Naive thymus-derived CD4-positive, alpha-beta T cell (primary cell): ENCODE measurements at places on chromosomes 4 and X. TPM values are rescaled to one million over a fixed set of nuclear protein-coding genes. Genes with fewer than 3 reads are reported as not detected.

DNA sequence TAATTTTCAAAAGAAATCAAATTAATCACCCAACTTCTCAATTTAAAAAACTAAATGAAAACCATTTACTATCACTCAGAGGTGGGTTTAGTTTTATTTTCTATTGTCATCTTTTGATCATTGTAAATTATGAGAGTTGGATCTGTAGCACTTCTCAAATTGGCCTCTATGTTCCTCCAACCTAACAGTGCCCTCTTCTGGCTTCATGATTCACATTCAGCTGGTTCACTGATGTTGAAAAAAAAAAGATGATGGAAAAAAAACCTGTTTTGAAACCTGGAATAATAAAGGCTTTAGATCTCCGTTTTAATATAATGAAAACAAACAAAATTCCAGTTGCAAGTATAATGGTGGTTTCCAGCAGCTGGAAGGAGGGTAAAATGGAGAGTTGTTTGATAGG lies 2.4 kb upstream of the NBDY start:
- no peak overlapping the region for H3K27ac ChIP-seq
- H3K4me1 ChIP-seq = peaks cover 3% of the 10 kb centered on the region
- no peaks in the 10 kb centered on the region for H3K27me3 ChIP-seq
- peak; percentile 42 for DNase-seq

KLKB1 gene
- 1.3 TPM for total RNA-seq

GRCh38 chr4:150482581-150482980 lies 99.4 kb upstream of the MAB21L2 start:
- no peak overlapping the region for H3K27ac ChIP-seq
- no peaks in the 10 kb centered on the region for H3K4me1 ChIP-seq

- H3K4me1 ChIP-seq = no peaks in the 10 kb centered on the region
- H3K36me3 ChIP-seq = no peaks in the 10 kb centered on the region
- H3K4me3 ChIP-seq = no peak overlapping the region
- no peak overlapping the region for H3K27ac ChIP-seq
These were observed 959.6 kb upstream of the NDST4 start for GRCh38 chr4:116073051-116073450.

- H3K27ac ChIP-seq = no peak overlapping the region
- H3K27me3 ChIP-seq = no peaks in the 10 kb centered on the region
- H3K36me3 ChIP-seq = no peaks in the 10 kb centered on the region
- H3K4me3 ChIP-seq = no peak overlapping the region
These were observed 31.5 kb upstream of the HDAC8 start for GRCh38 chrX:72604112-72604511.

DNA sequence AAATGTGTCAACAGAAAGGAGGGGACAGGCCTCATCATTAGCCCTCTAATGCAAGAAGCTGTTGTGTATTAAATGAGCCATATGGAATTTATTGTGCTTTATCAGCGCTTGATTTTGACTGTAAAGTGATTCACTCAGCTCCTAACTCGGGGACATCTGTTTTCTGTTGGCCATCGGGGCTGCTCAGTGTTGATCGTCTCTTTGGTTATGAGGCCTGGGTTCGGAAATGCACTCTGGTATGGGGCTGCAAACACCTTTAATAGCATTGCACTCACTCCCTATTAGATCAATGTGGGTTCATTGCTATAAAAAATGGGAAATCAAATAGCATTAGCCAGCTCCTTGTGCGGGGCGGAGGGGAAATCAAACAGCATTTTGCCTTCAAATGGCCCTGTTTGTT lies 6.4 kb downstream of the ARX start:
- H3K4me1 ChIP-seq = no peaks in the 10 kb centered on the region
- DNase-seq = no peak
- H3K27me3 ChIP-seq = peaks cover 4% of the 10 kb centered on the region
- no peak overlapping the region for H3K27ac ChIP-seq
- no peaks in the 10 kb centered on the region for H3K36me3 ChIP-seq
- H3K4me3 ChIP-seq = no peak overlapping the region

DNA sequence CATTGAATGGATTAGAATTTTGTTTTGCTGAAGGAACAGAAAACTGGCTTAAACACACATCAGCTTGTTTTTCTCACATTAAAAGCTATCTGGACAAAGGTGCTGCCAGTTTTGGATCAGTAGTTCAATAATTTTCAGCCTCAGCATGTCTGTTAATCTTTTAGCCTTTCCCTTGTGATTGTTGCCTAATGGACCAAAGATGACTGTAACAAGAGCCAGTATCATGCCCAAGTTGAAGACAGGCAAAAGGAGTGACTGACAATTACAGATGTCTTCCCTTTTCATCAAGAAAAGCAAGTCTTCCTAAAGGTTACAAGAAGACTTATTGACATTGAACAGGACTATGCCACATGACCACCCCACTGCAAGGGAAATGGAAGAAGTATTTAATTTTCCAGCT lies 419.7 kb downstream of the MAPK10 start:
- no peaks in the 10 kb centered on the region for H3K4me1 ChIP-seq
- no peak for DNase-seq
- H3K4me3 ChIP-seq = no peak overlapping the region
- no peaks in the 10 kb centered on the region for H3K36me3 ChIP-seq
- H3K27ac ChIP-seq = no peak overlapping the region

DNA sequence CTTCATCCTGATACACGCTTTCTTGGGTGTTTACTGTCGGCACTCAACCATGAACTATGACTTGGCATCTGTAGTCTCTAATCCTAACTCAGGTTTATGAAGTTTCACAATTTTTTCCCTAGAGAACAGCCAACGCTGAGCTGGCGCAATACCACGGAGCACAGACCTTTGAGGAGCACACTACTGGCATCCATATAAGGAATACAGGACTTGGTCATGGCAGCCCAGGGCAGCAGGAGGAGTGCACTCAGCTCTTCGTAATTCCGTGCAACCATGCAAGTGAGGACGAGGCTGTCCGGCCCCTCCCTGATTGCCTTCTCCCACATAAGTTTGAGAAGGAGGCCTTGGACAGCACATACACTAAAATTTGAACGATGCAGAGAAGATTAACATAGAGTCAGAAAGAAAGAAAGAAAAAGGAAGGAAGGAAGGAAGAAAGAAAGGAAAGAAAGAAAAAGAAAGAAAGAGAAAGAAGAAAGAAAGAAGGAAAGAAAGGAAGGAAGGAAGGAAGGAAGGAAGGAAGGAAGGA lies 41.0 kb upstream of the PDLIM5 start:
- DNase-seq = no peak
- no peak overlapping the region for H3K27ac ChIP-seq
- no peaks in the 10 kb centered on the region for H3K4me1 ChIP-seq
- no peaks in the 10 kb centered on the region for H3K36me3 ChIP-seq
- no peaks in the 10 kb centered on the region for H3K27me3 ChIP-seq

TSPAN7 gene
- total RNA-seq = 0.48 TPM

PTTG2 gene
- total RNA-seq = 2.0 and 3.8 TPM in 2 replicates

S100P gene
- total RNA-seq = 11.0 and 13.7 TPM in 2 replicates

TAB3 gene
- 23.6 and 24.8 TPM in 2 replicates for total RNA-seq

GRCh38 chr4:11081006-11081405 lies 347.7 kb downstream of the HS3ST1 start:
- H3K27ac ChIP-seq = no peak overlapping the region
- no peak for DNase-seq
- no peaks in the 10 kb centered on the region for H3K27me3 ChIP-seq
- H3K4me1 ChIP-seq = no peaks in the 10 kb centered on the region
- no peak overlapping the region for H3K4me3 ChIP-seq
- H3K36me3 ChIP-seq = no peaks in the 10 kb centered on the region

DNA sequence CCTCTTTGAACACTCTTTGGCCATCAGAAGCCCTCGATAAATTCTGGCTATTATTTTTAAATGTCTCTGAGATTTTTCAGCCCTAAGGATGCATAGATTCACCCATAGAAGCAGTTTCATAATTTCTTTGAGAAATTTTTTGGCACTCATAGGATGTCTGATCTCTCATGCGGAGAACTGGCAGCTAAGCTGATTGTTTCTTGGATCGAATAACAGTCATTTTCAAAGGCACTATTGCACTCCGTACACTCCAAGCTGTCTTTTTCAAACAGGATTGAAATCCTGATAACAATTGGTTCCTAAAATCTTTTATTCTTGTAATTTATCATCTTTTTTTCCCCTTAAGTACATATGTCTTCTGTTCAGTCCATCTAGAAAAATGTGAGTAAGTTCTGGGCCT lies 411.9 kb downstream of the SPOCK3 start:
- H3K4me3 ChIP-seq = no peak overlapping the region
- DNase-seq = no peak
- no peak overlapping the region for H3K27ac ChIP-seq
- H3K36me3 ChIP-seq = no peaks in the 10 kb centered on the region
- no peaks in the 10 kb centered on the region for H3K4me1 ChIP-seq

- no peak for DNase-seq
- no peak overlapping the region for H3K27ac ChIP-seq
- H3K4me1 ChIP-seq = no peaks in the 10 kb centered on the region
- no peak overlapping the region for H3K4me3 ChIP-seq
These were observed 47.0 kb upstream of the NAP1L5 start for GRCh38 chr4:88744609-88745008.

- no peaks in the 10 kb centered on the region for H3K4me1 ChIP-seq
- H3K27ac ChIP-seq = no peak overlapping the region
- no peaks in the 10 kb centered on the region for H3K36me3 ChIP-seq
- no peak overlapping the region for H3K4me3 ChIP-seq
- no peaks in the 10 kb centered on the region for H3K27me3 ChIP-seq
These were observed 205.4 kb upstream of the GNPDA2 start for GRCh38 chr4:44931720-44932119.

- no peak for DNase-seq
- peak overlapping the region; percentile 4 for H3K27ac ChIP-seq
- H3K36me3 ChIP-seq = peaks cover 75% of the 10 kb centered on the region
- no peak overlapping the region for H3K4me3 ChIP-seq
- no peaks in the 10 kb centered on the region for H3K27me3 ChIP-seq
These were observed 27.3 kb downstream of the WDR1 start for GRCh38 chr4:10089346-10089745.

GPM6B gene
- not detected for total RNA-seq

GRCh38 chrX:33726281-33727160 lies 405.6 kb downstream of the FAM47A start:
- H3K36me3 ChIP-seq = no peaks in the 10 kb centered on the region
- H3K27me3 ChIP-seq = no peaks in the 10 kb centered on the region
- no peak overlapping the region for H3K27ac ChIP-seq
- DNase-seq = no peak

HGFAC gene
- total RNA-seq = 0.54 TPM
